Bone marrow (tissue), 2 donors: ENCODE measurements at places on chromosomes 7 and 10.

- no peak for DNase-seq
These were observed 1.6 kb downstream of the TMEM273 start for GRCh38 chr10:49186613-49187012.

- DNase-seq = no peak
These were observed 92.7 kb downstream of the SEMA3D start for GRCh38 chr7:85094046-85094725.

DNA sequence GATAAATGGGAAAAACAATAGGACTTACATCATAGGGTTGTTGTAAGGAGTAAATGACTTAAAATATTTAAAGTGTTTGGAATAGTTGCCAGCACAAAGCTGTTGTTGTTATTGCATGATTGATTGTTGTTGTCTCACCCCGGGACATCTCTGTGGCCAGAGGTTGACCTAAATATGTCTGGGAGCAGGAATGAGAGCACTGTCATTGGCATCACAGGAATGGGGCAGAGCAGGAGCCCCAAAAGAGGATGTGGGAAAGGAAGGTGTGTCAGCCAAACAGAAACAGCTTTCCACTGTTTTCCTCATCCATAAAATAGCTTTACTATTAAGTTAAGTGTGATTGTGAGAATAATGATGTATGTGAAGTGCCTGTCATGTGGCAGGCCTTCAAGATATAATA lies 121.6 kb downstream of the TMEM168 start:
- DNase-seq = no peak

DNA sequence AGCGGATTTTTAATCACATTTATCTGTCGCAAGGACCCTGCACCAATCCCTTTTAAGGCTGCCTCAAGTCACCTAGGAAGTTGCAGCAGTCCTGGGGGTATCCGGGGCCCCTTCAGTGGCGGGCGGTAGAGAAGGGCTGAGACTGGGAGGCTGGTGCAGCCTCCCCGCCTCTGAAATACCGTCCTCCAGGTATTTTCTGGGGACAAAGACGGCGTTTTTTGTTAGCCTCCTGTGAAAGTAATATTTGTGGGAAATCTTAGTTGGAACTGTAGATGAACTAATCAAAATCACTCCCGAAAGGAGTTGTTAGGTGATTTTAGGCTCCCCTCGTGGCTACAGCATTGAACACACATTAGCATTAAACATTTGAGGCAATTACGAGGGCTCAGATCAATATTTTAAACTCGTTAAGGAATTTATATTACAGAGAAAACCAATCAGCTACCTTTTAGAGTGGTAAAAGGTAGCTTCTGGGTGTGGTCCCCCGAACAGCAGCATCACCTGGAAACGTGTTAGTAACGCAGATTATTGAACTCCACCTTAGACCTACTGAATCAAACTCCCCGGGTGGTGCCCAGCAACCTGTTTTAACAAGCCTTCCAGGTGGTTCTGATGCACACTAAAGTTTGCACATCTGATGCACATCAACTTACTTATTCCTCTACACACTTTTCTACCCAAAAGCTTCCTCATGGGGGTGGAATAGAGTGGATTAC lies 530 bp upstream of the ANXA7 start:
- no peak for DNase-seq

- DNase-seq = no peak
These were observed 459.0 kb downstream of the SH2D4B start for GRCh38 chr10:80996615-80997193.

DNA sequence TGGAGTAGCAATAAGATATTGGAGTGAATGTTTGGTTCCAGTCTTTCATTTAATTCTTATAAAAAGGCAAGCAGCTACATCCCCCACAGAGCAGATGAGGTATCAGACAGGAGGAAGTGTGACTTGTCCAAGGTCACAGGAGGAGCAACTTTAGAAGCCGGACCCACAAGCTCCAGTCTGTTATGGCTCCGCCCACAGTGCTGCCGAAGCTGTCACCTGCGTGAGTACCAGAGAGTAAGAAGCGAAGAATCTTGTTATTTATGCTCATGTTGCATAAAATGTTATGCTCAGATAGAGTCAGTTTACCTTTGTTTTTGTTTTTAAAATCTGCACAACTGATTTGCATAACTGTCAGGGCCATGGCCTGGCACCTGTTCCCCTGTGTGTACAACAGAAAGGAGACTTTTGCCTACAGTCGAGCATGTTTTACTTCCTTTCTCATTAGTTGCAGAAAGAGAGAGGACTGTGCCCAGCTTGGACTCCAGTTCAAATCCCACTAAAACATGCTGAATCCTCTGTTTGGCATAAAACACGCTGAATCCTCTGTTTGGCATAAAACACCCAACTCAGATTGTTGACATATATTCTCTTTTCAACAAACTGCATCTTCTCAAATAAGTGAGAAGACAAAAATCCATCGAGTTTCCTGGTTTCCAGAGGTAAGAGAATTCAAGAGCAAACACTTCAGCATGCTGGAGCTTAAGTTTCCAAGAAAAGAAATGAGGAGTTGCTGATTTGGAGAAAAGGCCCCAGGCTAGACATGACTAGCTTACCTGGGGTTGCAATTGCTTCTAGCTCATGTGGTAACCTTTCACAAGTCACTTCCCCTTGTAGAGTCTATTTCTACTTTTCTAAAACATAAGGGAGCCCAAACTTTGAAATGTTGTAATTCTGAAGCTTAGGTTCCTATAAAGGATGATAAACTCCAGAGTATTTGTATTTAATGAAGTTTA lies 409.8 kb upstream of the ZMIZ1 start:
- DNase-seq = no peak
